GM23248 (cell line): ENCODE measurements at places on chromosomes 6 and 20. TPM values are rescaled to one million over a fixed set of nuclear protein-coding genes. Genes with fewer than 3 reads are reported as not detected.

DNA sequence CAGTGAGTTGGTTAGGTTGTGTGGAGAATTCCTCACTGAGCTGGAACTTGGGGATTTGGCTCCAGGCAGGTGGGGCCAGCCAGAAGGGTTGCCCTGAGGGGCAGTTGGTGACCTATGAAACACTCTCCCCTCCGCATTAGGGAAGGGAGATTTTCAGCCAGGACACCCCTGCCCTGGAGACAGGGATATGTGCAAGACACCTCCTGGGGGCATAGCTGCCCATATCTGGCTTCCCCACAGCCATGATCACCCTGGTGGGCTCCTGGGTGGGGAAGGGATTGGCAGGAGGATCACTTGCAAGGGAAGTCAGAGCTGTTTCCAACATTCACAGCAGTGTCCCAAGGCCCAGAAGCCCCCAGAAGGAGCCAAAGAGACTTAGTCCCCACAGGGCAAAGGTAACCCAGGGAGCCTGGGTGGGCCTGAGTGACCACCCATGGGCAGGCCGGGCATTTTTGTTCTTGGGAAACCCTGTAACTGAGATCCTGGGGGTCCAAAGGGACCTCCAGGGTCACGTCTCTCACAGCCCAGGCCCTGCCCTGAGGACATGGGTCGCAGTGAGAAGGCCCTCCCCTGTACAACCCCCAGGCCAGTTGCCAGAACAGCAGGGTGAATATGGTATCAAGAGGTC lies 145.8 kb downstream of the MRPL14 start:
- no peaks in the 10 kb centered on the region for H3K36me3 ChIP-seq
- H3K4me1 ChIP-seq = peaks cover 13% of the 10 kb centered on the region
- no peak overlapping the region for H3K4me3 ChIP-seq
- H3K27ac ChIP-seq = no peak overlapping the region
- DNase-seq = no peak

DNA sequence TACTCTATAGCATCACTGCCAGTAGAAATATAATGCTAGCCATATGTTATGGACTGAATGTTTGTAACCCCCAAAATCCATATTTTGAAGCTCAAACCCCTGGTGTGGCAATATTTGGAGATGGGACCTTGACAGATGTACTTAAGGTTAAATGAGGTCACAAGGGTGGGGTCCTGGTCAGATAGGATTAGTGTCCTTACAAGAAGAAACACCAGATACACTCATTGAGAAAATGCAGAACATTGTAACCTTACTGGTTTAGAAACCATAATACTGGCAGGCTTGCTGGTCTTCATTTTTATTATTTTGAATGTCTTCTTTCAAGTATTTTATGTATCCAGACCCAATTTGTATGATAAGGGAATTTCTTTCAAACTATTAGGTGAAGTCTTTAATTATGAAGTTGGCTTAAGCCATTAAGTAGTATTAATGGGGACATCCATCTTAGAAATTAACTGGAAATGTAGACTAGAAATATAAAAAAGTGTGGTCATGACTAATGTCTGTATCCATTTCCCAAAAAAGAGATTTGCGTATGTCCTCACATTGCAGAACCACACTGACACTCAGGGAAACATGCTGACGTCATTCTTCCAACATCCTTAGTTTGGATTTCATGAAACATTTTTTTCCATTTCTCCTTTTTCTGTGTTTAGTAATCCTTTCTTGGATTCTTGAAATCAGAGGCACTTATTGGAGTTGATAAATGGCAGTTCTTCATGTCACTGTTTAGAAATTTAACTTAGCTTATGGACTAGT lies 32.4 kb downstream of the SLC16A10 start:
- DNase-seq = no peak
- H3K27ac ChIP-seq = no peak overlapping the region
- H3K27me3 ChIP-seq = peaks cover 7% of the 10 kb centered on the region; the same call in 1 of the 2 replicates
- H3K4me3 ChIP-seq = no peak overlapping the region
- H3K36me3 ChIP-seq = no peaks in the 10 kb centered on the region
- no peaks in the 10 kb centered on the region for H3K4me1 ChIP-seq

DNA sequence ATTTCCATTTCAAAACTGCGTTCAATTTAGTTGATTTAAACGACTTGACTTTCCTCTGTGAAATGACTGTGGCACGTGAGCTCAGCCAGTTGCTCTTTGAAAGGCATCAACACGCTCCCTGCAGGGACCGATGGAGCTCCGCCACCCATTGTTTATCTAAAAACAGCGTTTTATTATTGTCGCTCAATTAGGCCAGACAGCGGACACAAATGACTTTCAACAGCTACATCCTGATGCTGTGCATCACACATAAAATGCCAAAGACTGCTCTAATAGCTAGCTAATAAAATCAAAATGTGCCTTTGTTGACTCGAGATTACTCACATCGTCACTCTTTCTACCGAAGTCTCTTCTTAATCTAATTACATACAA lies 332.5 kb downstream of the CD83 start:
- H3K27ac ChIP-seq = no peak overlapping the region
- DNase-seq = peak; percentile 46
- H3K4me3 ChIP-seq = 0 out of 2 replicates have a peak overlapping the region, but pooled peaks have one; percentile 7
- peaks cover 10% of the 10 kb centered on the region; the same call in 1 of the 2 replicates for H3K4me1 ChIP-seq
- no peaks in the 10 kb centered on the region for H3K27me3 ChIP-seq
- no peaks in the 10 kb centered on the region for H3K36me3 ChIP-seq

LIN28B gene
- not detected in 2 replicates for total RNA-seq

FAM50B gene
- 6.1 and 7.6 TPM in 2 replicates for total RNA-seq
